Mesangial cell (primary cell): ENCODE measurements at places on chromosomes 5 and 9. TPM values are rescaled to one million over a fixed set of nuclear protein-coding genes. Genes with fewer than 3 reads are reported as not detected.

CKS2 gene
- total RNA-seq: 80.2 and 630 TPM in 2 replicates

GAS1 gene
- total RNA-seq: 9.1 and 29.4 TPM in 2 replicates

C9orf50 gene
- 0.16 and 0.25 TPM in 2 replicates for total RNA-seq

CYSRT1 gene
- total RNA-seq: 0.49 and 2.9 TPM in 2 replicates

TIMD4 gene
- 0.38 TPM in 1 of 2 replicates, not detected in the other for total RNA-seq

LCN12 gene
- total RNA-seq: 1.6 TPM in 1 of 2 replicates, not detected in the other

SLC6A3 gene
- total RNA-seq: not detected in 2 replicates

ACOT12 gene
- not detected in 2 replicates for total RNA-seq

AIF1L gene
- 16.5 and 61.1 TPM in 2 replicates for total RNA-seq

NSG2 gene
- not detected in 2 replicates for total RNA-seq

AMBP gene
- total RNA-seq: not detected in 2 replicates

CSNK1A1 gene
- 190 TPM in 2 replicates for total RNA-seq

DMGDH gene
- 0.33 and 3.3 TPM in 2 replicates for total RNA-seq

ASB6 gene
- 21.2 and 23.5 TPM in 2 replicates for total RNA-seq

SGCD gene
- total RNA-seq: 0.49 and 0.76 TPM in 2 replicates
